Activated CD4-positive, alpha-beta T cell treated with anti-CD3 and anti-CD28 coated beads, Interleukin-2, Interleukin-4, amounts not matched to agents 100 ng/mL and 50 ng/mL, durations not matched to agents 16 hours and 8 hours (primary cell): ENCODE measurements at places on chromosomes 11 and 22.

DNA sequence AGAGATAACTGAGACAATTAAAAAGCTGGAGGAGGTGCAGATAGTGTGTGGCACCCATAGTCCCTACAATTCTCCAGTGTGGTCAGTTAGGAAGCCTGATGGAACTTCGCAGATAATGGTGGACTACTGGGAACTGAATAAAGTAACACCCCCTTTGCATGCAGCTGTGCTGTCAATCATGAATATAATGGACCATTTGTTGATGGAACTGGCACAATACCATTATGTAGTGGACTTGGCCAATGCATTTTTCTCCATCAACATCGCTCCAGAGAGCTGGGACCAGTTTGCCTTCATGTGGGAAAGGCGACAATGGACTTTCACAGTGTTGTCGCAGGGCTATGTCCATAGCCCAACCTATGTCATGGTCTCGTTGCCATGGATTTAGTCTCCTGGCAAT is 324.2 kb downstream of the TMEM135 start:
- DNase-seq, result no peak

DNA sequence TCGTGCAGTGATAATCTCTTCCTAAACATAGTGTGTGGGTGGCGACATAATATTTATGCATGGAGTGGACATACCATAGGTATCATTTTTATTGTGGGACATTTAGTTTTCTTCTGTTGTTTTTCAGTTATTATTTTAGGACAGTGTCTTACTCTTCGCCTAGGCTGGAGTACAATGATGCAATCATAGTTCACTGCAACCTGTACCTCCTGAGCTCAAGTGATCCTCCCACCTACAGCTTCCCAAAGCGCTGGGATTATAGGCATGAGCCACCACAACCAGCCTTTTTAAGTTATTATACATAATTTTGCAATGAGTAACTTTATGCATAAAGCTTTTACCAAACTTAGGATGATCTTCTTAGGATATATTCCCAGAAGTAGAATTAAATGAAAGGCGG is 2.7 kb downstream of the SRRD start:
- no peak for DNase-seq

GRCh38 chr11:66238786-66239413 is 29.5 kb upstream of the RAB1B start:
- DNase-seq, result no peak

- DNase-seq, result no peak
Observed at GRCh38 chr22:45543243-45543642, 40.6 kb downstream of the FBLN1 start.

- DNase-seq, result no peak
Observed at GRCh38 chr22:37526376-37526775, 7.2 kb upstream of the CARD10 start.

- no peak for DNase-seq
Observed at GRCh38 chr22:17860220-17860965, 86.1 kb upstream of the BID start.

DNA sequence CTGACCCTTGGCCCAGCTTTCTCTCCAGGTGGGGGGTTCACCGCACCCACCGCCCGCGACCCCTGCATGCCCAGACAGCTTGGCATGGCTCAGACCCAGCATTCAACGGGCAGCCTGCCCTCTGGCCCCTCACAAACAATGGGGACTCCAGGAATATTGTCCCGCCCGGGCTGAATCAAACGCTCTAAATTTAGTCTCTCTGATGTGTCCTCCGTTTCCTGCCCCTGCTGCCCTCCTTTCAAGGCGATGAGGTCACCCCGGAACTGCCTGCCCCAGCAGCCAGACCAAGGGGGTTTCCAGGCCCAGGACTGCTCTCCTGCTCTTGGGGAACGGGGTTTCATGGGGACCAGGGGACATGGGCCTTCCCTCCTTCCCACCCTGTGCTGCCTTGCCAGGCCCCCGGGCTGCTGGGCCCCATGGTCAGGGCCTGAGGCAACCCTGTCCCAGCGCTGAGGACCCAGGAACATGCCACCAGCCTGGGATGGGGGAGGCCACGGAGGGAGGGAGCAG is 10.1 kb upstream of the PDGFB start:
- DNase-seq, result peak; percentile 65

DNA sequence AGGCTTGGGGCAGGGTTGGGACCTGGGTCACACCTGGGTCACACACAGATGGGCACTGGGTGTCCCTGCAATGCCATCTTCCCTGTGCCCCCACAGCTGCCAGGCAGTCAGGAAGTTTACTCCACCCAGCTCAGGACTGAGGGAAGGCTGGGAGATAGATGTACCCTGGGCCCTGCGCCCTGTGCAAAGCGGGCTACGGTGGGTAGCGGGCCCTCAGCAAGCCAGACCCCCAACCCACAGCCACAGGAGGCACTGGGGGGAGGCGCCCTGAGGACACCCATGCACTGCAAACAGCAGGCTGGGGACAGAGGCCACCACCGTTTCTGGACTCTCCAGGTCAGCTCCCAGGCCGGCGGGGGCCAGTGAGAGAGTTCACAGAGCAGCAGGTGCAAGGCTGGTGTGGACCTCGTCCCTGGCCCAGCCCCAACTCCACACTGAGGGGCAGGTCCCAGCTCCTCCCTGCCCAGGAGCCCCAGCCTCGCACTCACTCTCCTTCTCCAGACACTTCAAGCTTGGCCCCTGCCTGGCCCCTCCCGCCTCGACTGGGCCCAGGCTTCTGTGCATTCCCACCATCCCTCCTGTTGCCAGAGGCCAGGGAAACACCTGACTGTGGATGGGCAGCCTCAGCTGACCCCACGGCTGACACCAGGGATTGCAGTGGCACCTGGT is 4.9 kb downstream of the DUSP8 start:
- no peak for DNase-seq

- no peak for DNase-seq
Observed at GRCh38 chr22:43188829-43189545, 2.1 kb upstream of the TTLL12 start.
